ENCODE measurements at places on chromosomes 7 and 10. TPM values are rescaled to one million over a fixed set of nuclear protein-coding genes. Genes with fewer than 3 reads are reported as not detected.

- DNase-seq = no peak
Observed at GRCh38 chr10:124379609-124380193, 39.0 kb downstream of the OAT start.

GRCh38 chr10:122075171-122075570 lies 86.2 kb downstream of the TACC2 start:
- DNase-seq = no peak

GRCh38 chr10:7787150-7787856 lies 490 bp downstream of the KIN start:
- DNase-seq = no peak

DNA sequence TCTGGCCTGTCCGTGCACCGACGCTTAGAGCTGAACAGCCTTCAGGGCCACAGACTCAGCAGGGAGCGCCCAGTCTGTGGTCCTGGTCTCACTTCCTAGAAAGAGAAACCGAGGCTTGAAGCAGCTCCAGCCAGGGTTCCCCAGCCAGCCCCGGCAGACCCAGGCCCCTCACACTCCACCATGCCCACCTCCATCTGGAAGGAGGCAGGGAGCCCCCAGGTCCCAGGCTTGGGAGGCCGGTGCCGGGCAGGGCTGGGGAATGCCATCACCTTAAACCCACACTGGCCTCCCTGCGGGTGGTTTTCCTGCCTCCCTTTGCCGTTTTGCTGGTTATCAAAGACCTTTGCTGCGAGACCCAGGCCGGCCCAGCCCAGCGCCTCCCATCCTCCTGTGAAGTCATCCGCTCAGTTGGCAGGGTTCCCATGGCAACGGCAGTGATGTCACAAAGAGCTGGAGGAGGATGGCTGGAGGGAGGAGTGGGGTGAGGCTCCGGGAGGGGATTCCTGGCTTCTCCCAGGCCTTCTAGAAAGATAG lies 24.0 kb downstream of the ELFN1 start:
- DNase-seq = no peak

GRCh38 chr7:104979167-104979841 lies 34.7 kb upstream of the KMT2E start:
- no peak for DNase-seq

GRCh38 chr10:3106928-3107425 lies 39.6 kb downstream of the PFKP start:
- DNase-seq = no peak

- peak; percentile 25 for DNase-seq
Observed at GRCh38 chr7:43669286-43670081, 59.8 kb downstream of the COA1 start.

DNA sequence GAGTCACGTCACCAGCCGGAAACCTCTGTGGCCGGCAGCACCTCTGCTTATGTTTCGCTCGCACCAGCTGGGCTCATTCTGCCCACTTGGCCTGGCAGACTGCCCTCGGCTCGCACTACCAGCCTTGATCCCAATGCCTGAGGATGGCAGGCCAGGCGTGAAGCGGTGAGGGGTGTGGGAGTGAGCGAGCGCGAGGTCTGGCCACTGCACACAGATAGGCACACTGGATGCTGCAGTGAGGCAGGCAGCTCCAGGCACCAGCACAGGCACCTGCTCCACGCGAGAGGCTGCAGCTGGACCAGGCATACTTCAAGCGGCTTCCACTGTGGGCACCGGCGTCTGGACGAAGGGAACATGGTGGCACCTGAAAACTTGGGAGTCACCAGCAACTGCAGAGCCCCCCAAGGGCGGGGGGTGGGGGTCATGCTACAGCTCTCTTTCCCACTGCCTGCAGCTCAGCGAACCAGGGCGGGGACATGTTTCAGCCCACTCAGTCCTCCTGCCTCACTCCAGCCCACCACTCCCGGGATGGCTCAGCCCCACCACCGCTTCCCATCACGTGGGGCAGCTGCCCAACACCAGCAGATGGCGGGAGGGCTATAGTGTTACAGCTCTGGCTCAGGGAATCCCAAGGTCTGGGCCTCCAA lies 5.4 kb upstream of the DMTF1 start:
- DNase-seq = no peak

DNA sequence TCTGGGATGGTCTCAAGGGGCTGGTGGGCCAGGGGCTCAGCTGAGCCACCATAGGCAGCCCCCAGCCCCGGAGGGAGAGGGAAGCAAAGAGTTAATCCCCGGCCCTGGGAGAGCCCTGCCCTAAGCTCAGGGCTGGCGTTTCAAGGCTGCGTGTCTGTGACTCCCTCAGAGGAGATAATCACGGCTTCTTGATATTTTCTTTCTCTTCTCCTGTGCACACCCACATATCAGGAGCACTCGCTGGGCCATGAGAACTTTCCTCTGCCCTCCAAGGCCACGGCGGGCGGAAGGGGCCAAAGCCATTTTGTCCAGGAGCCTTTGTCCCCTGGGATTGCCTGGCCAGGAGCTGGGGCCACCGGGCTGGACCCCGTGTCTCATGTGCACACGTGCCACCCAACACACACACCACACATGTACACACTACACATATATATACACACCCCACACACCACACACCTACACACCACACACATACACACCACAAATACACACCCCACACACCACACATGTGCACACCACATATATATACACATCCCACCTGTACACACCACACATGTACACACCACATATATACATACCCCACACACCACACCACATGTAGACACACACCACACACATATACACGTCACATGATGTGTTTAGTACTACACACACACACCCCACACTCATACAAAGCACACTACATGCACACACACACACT lies 16.9 kb downstream of the VENTX start:
- no peak for DNase-seq

DNA sequence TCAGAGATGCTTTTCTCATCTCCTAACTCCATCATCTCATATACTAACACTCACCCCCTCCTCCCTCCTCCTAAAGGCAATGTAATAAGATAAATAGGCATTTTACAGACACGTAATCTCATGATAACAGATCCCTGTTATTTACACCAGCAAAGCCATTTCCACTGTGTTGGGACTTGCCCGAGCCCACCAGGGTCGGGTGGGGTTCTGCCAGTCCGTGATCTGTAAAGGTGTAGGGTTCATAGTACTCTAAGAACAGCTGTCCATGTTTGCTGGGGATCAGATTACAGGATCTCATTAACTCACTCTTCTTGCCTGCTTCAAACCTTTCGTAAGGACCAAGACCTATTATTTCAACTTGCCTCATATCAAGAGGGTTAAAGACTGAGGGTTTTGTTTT lies 172.4 kb downstream of the FZD1 start:
- no peak for DNase-seq

DNA sequence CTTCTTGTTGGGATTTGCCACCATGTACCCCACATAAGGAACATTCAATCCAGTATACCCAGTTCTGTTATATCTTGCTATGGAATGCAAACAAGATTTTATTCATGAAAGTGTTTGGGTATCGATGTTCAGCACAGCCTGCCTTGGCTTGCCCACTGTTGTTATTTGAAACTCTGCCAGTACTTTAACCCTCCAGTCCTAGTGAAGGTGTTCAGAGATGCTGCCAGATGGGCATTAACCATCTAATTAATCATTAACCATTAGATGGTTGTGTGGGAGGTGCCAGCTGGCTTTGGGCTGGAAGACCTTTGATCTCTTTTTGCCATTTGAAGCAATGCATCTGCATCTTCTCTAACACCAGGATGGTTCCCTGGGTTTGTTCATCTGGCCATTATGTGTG lies 363.0 kb downstream of the SH2D4B start:
- DNase-seq = no peak

- no peak for DNase-seq
Observed at GRCh38 chr10:28914701-28915100, 237.4 kb downstream of the BAMBI start.

- no peak for DNase-seq
Observed at GRCh38 chr7:29078311-29079260, 67.8 kb downstream of the CPVL start.

GRCh38 chr7:10677211-10677610 lies 296.5 kb upstream of the PHF14 start:
- DNase-seq = no peak

DNA sequence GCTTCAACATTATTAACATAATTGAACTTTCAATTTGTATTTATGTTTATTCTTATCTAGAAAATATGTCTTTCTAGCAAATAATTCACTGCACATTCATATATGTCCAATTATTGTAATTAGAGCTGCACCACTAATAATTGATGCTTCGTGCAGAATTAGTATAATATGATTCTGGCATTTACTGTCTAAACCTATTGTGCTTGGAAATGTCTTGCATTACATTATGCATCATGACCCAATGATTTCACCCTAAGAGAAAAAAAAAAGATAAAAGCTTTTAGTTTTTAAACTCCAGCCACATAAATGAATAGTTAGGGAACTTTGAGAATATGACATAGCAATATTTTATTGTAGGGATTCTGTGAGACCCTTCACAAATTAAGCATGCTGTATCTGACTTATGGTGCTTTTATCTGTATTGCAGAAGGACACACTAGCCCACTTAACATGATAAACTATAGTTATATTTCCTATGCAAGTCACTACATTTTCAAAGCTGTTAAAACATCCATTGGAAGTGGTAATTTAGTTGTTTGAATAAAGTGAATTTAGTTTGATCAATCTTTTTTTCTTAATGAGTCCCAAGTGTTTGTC lies 1609.1 kb downstream of the REEP3 start:
- DNase-seq = no peak

DNA sequence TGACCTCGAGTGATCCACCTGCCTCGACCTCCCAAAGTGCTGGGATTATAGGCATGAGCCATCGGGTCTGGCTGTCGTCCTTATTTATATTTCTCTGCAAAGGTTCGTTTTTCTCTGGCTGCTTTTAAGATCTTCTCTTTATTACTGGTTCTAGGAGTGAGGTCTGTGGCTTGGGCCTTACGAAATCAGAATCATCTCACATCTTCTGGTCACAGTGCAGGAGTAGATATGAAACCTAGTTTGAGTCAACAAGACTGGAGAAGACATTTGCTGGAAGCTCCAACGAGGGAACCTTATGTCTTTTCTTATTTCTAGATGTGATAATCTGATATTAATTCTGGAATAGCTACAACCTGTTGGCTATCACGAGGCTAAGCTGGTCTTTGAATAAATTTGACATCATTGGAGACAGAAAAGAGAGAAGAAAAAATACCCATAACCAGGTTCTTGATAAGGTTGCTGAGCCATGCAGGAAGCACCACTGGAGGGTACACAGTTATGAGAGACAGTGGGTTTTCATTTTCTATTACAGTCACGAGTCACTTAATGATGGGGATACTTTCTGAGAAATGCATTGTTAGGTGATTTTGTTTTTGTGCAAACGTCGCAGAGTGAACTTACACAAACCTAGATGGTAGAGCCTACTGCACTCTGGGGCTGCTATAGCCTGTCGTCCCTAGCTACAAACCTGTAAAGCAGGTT lies 25.6 kb upstream of the IL15RA start:
- DNase-seq = no peak

DNA sequence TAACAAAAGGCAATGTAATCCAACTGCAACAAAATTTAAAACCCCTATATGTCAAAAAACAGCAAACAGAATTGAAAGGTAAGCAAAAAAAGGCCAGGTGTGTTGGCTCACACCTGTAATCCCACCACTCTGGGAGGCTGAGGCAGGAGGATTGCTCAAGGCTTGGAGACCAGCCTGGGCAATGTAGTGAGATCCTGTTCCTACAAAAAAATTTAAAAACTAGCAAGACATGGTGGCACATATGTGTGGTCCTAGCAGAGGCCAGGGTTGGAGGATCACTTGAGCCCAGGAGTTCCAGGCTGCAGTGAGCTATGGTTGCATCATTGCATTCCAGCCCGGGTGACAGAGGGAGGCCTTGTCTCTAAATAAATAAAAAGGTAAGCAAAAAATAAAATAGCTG lies 212.1 kb upstream of the KLF14 start:
- no peak for DNase-seq

DNA sequence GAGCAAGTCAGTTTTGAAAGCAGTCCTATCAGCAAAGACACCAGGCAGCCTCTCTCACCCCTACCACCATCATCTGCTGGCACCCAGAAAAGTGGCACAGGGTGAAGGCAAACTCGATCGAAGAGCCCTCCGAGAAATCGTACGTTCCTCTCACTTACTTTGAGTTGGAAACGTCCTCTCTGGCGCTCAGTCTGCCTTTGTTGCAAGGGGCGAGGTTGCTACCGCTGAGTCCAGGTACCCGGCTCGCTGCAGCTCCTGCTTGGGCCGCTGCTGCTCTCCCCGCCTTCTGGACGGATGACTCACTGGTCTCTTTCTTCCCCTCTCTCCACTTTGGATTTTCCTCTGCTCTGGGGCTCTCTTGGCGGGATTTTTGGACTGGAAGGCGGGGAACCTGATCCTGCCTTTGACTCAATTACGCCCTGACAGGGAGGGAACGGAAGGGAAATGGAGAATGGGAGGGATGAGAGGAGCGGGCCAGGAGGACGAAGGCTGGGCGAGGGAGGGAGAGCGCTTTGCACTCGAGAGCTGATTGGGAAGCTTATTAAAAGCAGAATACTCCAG lies at the start of gene PTN:
PTN (minus strand) TSS at position 453 of the 561 bp plus-strand sequence. CDS start 88,760 bp downstream, outside the sequence.
- no peak for DNase-seq

GRCh38 chr7:15463801-15464666 lies 97.8 kb downstream of the AGMO start:
- no peak for DNase-seq

DNA sequence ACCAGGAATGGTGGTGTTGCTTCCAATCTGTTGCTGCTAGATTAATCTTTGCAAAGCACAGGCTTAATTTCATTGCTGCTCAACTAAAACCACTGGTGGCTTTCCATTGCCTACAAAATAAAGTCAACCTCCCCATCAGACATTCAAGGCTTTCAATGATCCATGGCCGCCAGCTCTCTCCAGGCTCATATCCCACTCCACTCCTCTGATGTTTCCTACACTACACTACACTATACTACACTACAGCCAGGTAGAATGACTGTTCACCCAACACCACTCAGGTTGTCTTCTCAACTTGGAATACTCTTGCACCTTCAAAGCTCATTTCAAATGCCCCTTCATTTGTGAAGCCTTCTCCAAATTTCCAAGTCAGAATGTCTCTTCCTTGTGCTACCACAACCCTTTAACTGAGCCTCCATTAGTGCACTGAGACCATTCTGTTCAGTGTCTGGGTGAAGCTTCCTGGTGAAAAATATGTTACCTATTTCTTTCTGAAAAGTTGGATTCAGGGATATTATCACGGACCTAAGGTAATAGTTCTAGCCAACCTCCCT lies 35.5 kb upstream of the CC2D2B start:
- DNase-seq = no peak

Gene POLR2J2
- polyA plus RNA-seq = 6.7 TPM

Gene KLF14
- not detected for polyA plus RNA-seq

Gene MOGAT3
- not detected for polyA plus RNA-seq

Gene TMEM236
- polyA plus RNA-seq = 0.13 TPM

Gene CALML5
- polyA plus RNA-seq = not detected

Gene PNLIPRP1
- polyA plus RNA-seq = not detected

Gene IL2RA
- not detected for polyA plus RNA-seq

Gene MYL10
- not detected for polyA plus RNA-seq

Gene TRIM50
- polyA plus RNA-seq = not detected

Gene MINDY4
- polyA plus RNA-seq = 10.0 TPM

Gene SPAM1
- polyA plus RNA-seq = not detected

Gene ACHE
- 9.3 TPM for polyA plus RNA-seq
